Naive thymus-derived CD8-positive, alpha-beta T cell (primary cell): ENCODE measurements at places on chromosomes 2 and 18. TPM values are rescaled to one million over a fixed set of nuclear protein-coding genes. Genes with fewer than 3 reads are reported as not detected.

The GPR45 gene
- not detected for total RNA-seq

GRCh38 chr18:267380-267687 lies 513 bp downstream of the THOC1 start:
- H3K27me3 ChIP-seq, result no peaks in the 10 kb centered on the region
- peak overlapping the region; percentile 99 for H3K4me3 ChIP-seq

DNA sequence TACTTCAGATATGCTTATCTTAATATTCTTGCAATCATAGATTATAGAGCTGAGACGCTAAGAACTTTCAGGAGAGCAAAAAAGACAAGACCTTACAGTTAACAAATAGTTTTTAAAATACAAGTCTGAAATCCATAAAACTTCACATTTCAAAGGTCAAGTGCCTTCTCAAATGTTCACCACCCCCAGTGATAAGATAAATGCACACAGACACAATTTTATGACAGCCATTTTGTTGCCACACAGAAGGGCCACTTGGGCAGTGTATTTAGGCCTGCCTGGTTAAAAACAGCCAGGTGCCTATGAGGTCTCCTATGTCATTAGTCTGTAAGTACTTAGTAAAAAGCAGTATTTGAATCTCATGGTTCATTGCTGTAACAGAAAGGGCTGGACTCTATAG lies 8.1 kb upstream of the PSTPIP2 start:
- no peak overlapping the region for H3K4me3 ChIP-seq
- H3K36me3 ChIP-seq, result no peaks in the 10 kb centered on the region
- H3K27ac ChIP-seq, result peak overlapping the region; percentile 75
- H3K4me1 ChIP-seq, result no peaks in the 10 kb centered on the region
- no peaks in the 10 kb centered on the region for H3K27me3 ChIP-seq

The DNAJC5G gene
- total RNA-seq, result not detected

The PAX3 gene
- total RNA-seq, result not detected
